ENCODE measurements at places on chromosomes 12 and 14. TPM values are rescaled to one million over a fixed set of nuclear protein-coding genes. Genes with fewer than 3 reads are reported as not detected.
A peak's percentile ranks its signal among the peaks of the same experiment; 100 is the strongest.

The ST8SIA1 gene
- polyA plus RNA-seq = not detected

- no peak overlapping the region for H3K27ac ChIP-seq
- DNase-seq = no peak
- H3K4me3 ChIP-seq = no peak overlapping the region
- H3K36me3 ChIP-seq = no peaks in the 10 kb centered on the region
- H3K27me3 ChIP-seq = no peaks in the 10 kb centered on the region
- no peaks in the 10 kb centered on the region for H3K4me1 ChIP-seq
These were observed 911.3 kb downstream of the LRFN5 start for GRCh38 chr14:42517806-42518500.

- H3K27ac ChIP-seq = no peak overlapping the region
- DNase-seq = peak; percentile 87
- no peaks in the 10 kb centered on the region for H3K36me3 ChIP-seq
These were observed 148.9 kb upstream of the MAX start for GRCh38 chr14:65251213-65251612.

DNA sequence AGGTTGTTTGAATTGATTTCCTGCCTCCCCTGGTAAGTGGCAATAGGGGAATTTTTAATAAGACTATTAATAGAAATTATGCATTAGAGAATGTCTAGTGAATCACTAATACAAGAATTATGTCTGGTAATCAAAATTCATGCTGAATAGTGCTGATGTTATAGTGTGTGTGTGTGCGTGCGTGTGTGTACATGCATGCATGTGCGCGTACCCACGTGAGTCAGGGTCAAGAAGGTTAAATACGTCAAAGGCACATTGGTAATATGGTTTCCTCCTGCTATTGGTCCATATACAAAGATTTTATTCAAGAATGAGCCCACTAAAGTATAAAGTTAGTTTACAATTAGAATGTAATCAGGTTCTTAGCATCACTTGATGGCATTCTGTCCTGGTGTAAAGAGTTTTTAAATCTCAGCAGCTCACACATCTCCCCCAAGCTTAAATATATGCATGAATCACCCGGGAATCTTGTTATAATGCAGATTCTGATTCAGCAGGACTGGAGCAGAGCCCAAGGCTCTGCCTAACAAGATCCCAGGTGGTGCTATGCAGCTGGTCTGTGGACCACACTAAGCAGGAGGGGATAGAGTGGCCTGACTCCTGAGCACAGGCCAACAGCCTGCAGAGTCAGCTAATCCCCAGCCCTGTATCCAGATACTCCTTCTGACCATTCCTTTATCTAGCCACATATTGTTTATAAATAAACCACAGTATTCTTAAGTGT is 43.9 kb downstream of the TTC9 start:
- H3K4me3 ChIP-seq = no peak overlapping the region
- no peak overlapping the region for H3K27ac ChIP-seq
- no peaks in the 10 kb centered on the region for H3K27me3 ChIP-seq
- no peaks in the 10 kb centered on the region for H3K4me1 ChIP-seq

All from CD14-positive monocyte (primary cell).